ENCODE measurements at places on chromosomes 1 and 21.

GRCh38 chr1:212671342-212672031, 28.2 kb downstream of the BATF3 start:
- DNase-seq: no peak

GRCh38 chr1:32536764-32537163, 2.5 kb upstream of the ZBTB8A start:
- no peak for DNase-seq

DNA sequence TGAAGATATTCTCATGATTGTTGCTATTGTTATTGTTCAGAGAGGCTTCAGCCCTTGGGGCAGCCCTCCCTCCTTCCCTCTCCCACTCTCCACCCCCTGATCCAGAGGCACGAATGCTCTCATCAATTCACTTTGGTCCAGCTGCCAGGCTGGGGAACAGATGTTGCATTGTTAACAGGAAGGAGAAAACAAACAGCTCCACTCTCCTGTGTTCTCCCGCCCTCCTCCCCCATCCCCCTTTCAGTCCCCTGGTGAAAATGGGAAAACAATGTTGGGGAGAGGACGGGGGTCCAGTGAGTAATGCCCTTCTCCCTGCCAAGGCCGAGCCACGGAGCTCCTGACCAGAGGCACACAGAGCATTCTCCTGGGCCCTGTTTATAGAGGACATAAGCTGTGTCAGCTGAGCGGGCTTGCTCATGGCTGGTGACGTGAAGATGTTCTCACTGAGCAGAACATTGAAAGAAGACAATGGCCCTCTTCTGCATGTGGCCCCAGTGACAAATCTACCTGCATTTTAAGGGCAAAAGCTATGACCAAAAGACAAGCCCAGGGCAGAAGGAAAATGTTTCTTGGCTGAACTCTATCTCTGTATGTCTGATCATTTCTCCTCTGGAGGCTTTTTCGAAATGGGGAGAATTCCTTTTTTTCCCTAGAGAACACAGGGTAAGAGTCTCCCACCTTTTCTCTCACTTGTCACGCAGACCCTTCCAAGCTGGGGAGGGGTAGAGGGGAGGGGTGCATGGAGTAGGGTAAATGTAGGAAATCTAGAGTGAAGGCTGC, 111.7 kb downstream of the GLUL start:
- no peak for DNase-seq

DNA sequence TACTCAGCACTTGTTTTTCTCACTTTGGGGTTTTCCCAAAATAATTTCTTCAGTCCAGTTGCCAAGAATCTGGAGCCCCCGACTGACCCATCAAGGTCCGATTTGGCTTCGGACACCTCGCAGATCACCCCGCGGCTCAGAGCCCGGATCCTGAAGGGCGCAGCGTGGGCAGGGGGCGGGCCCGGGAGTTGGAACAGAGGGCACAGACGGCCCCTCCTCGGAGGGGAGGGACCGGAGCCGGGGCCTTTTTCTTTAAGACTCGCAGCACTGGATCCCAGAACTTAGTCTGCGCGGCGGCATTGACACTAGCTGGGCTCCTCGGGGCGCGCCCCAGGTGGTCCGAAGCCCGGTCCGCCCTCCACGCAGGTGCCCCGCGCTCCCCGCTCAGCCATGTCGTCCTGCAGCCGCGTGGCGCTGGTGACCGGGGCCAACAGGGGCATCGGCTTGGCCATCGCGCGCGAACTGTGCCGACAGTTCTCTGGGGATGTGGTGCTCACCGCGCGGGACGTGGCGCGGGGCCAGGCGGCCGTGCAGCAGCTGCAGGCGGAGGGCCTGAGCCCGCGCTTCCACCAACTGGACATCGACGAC, at the start of gene CBR3:
CBR3 (plus strand) TSS at position 277 of the 588 bp plus-strand sequence; CDS start at position 391, 114 bp downstream.
- no peak for DNase-seq

- DNase-seq: no peak
These were observed 5.7 kb downstream of the DNAJC11 start for GRCh38 chr1:6695868-6696267.

- DNase-seq: no peak
These were observed 56.4 kb downstream of the ELK4 start for GRCh38 chr1:205575294-205575885.

GRCh38 chr1:94122201-94122970, 1.4 kb upstream of the ABCA4 start:
- DNase-seq: no peak

- DNase-seq: no peak
These were observed 14.1 kb downstream of the PEA15 start for GRCh38 chr1:160219062-160219929.

DNA sequence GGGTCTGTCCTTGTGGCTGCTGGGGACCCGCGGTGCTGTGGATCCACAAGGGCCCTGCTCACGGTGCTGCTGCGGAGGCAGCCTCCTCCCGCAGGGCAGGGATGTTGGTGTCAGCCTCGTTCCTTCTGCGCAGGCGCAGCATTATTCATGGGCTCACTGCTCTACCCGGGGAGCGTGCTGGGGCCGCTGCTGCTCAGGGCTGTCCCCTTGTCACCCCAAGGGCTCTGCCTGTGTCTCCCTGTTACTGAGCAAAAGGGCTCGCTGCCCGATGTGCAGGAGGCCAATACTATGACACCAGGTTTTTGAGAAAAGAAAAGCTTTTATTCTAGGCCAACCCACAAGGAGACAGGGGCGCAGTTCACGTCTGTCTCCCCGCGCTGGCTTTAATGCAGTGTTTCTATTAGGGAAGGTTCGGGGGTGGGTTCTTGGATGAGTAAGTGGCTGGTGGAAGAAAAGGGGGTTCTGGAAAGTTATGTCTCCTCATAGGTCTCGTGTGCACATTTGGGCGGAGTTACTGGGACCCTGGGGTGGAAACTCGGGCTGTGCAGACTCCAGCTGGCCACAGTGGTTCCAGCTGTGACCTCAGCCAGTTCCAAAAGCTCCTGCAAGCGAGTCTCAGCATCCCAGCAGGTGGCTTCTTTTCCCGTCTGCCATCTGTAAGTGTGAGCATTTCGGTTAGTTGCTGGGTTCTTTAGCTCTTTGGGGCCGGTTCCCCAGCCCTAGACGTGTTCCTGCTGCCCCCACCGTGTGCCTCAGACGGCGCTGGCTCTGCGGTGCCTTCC, 40.8 kb upstream of the LRRC3 start:
- no peak for DNase-seq

GRCh38 chr1:181849071-181849470, 212.4 kb downstream of the ZNF648 start:
- no peak for DNase-seq

- peak; percentile 24 for DNase-seq
These were observed 6.1 kb upstream of the EPHB2 start for GRCh38 chr1:22704440-22705067.

DNA sequence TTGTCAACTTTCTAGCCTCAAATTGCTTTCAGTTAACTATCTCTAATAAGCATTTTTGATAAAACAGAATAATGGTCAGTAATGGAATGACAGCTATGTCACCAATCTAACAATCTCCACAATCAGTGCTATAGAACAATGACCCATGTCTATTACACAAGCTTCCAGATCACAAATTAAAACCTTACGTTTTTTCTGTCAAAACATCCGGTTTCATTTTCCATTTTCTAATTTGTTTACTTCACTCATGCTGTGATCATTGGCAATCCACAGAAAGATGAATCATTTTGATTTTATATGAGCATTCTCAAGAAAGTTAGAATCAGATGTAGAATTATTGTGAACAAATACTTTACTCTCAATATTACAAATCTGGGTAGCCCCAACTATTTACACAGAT, 80.3 kb downstream of the KCNT2 start:
- DNase-seq: no peak

- DNase-seq: no peak
These were observed 2.2 kb upstream of the NEGR1 start for GRCh38 chr1:72284348-72285073.

GRCh38 chr1:235683653-235684052, 34.1 kb upstream of the GNG4 start:
- DNase-seq: no peak

DNA sequence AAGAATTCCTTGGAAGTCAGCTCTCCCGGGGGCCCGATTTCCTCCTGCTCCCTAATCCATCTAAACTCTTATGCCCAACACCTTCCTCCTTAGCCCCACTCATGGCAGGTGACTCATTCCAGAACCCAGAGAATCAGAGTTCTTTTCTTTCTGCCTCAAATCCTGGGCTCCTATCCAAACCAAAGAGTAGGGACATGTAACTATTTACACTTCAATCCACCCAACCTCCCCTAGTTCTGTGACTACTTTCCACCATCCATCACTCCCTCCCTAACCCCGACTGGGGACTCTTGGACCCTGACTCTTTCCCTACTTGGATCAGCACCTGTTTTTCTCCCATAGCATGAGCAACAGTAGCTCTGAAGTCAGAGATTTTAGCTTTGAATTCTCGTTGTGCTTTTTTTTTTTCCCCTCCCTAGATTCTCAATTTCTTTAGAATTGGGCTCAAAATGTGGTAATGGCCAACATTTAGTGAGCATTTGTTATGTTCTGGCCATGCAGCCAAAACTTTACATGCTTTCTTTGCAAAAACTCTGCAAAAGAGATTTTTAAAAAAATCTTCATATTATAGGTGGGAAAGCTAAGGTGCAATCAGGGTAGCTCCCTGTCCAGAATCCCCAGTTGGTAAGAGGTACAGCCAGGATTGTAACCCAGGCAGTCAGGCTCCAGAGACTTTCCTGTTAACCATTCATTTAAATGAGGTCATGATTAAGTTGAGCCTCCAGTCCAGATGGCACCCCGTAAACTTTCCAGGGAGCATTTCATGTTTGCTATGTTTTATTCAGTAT, 7.5 kb upstream of the CYP4A11 start:
- no peak for DNase-seq

- peak; percentile 75 for DNase-seq
These were observed 39.1 kb upstream of the NFIA start for GRCh38 chr1:61043010-61043820.

DNA sequence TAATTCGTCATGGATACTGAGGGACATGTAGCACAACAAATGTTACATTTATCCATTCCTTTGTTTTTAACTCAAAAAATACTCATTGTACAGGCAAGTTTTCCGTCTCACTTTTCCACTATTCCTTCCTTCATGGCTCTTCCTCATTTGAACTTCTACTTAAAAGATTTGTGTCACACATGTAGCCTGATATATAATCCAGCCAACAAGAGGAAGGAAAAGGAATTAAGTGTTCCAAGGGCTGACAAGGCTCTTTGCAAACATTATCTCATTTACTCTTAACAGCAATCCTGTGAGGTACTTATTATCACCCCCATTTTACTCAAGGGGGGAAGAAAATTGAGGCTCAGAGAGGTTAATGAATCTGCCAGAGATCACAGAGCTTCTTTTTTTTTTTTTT, 22.9 kb downstream of the CD244 start:
- no peak for DNase-seq

GRCh38 chr1:94892604-94893254, 34.2 kb downstream of the CNN3 start:
- no peak for DNase-seq

DNA sequence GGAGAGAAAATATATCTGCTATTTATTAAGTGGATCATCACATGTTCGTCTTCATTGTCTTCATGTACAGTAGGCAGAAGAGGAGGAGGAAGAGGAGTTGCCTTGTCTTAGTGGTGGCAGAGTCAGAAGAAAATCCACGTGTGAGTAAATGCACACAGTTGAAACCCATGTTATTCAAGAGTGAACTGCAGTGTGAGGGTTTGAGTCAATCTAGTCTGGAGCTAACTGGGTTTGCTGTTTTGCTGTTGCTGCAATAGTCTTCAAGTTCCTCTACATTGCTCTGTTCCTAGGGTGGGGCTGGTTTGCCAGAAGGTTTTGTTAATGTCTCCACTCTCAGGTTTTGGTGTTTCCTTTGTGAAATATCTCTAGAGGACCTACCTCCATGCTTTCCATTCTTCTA, 3.1 kb upstream of the CD1A start:
- DNase-seq: no peak

DNA sequence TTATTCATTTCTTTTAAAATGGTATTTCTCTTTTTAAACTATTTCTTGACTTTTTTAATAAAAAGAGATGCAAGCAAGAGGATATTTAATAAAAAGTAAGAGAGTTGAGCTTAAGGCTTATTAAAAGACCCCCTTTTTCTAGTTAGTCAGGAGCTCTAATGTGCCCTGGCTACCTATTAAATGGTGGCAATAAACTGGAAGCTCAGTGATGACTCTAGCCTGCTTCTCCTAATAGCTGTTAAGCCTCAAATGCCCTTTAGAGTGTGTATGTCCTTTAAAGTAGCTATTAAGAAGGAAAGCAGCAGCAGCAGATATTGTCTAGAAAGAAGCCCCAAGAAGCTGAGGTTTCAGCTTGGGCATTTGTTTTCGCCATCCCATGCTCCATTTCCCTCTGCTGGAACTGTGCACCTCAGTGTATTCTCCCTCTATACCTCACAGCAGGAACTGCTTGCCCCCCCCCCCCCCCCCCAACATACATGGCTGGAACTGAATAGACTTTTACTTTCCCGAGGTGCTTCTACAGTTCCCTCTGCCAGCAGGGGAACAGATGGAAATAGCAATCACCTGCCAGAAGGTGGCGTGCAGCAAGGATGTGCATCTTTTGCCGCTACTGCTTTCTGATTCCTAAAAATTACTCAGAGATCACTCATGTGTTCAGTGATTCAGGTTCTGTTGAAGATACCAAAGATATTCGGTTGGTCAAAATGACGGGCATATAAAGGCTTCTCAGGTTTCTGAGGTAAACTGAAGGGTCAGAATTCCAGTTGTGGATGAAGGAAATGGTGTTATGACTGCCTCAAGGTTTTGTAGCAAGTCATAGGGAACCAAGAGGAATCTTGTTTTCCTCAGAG, 2.5 kb downstream of the RGS4 start:
- DNase-seq: no peak

DNA sequence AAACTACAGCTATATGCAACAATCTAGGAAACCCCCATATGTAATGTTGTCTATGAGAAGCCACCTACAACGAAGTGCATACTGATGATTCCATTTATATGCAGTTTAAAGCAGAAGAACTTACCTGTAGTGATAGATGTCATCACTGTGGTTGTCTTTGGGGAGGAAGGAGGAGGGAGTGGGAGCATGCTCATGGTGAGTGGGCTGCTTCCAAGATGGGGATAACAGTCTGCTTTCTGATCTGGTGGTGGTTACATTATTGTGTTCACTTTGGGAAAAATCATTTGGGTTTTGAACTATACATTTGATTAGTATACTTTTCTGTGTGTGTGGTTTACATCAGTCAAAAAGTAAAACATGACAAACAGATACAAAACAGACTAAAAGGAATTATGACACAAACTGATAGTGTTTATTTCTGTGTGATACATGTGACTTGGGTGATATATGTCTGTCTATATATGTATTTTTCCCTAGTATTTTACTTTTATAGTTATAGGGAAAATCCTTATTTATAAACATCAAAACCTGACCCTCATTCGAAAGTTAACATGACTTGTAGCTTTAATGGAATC, 184.7 kb downstream of the VPS13D start:
- DNase-seq: no peak

DNA sequence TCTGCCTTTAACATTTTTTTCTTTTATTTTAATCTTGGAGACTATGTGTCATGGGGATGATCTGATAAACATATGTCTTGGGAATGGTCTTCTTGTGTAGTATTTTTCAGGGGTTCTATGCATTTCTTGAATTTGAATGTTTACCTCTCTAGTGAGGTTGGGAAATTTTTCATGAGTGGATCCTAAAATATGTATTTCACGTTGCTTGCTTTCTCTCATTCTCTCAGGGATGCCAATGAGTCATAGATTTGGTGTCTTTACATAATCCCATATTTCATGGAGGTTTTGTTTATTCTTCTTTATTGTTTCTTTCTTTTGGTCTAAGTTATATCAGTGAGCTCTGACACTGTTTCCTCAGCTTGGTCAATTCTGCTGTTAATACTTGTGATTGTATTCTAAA, 1237.2 kb downstream of the PLA2G4A start:
- no peak for DNase-seq
